Smooth muscle cell of the pulmonary artery (primary cell): ENCODE measurements at places on chromosomes 1 and 21. TPM values are rescaled to one million over a fixed set of nuclear protein-coding genes. Genes with fewer than 3 reads are reported as not detected.

UQCRHL gene
- total RNA-seq, result 1.4 and 1.5 TPM in 2 replicates

GJA9 gene
- 0.07 TPM in 1 of 2 replicates, not detected in the other for total RNA-seq

AMY2A gene
- total RNA-seq, result not detected in 2 replicates

FOXD3 gene
- not detected in 2 replicates for total RNA-seq

B3GALT2 gene
- 0.92 and 2.4 TPM in 2 replicates for total RNA-seq

ATP1A1 gene
- total RNA-seq, result 221 and 245 TPM in 2 replicates
